ENCODE measurements at places on chromosomes 5 and 9. TPM values are rescaled to one million over a fixed set of nuclear protein-coding genes. Genes with fewer than 3 reads are reported as not detected.

The TLR4 gene
- total RNA-seq, result 9.1 TPM

The ANKRD33B gene
- total RNA-seq, result 13.5 TPM

The ATP6V1G1 gene
- total RNA-seq, result 181 TPM

The SLCO6A1 gene
- total RNA-seq, result not detected

The ELOVL7 gene
- total RNA-seq, result 0.72 TPM

The SV2C gene
- 0.05 TPM for total RNA-seq

The PCDHA7 gene
- 2.6 TPM for total RNA-seq
